ENCODE measurements at places on chromosomes 7 and 10.

DNA sequence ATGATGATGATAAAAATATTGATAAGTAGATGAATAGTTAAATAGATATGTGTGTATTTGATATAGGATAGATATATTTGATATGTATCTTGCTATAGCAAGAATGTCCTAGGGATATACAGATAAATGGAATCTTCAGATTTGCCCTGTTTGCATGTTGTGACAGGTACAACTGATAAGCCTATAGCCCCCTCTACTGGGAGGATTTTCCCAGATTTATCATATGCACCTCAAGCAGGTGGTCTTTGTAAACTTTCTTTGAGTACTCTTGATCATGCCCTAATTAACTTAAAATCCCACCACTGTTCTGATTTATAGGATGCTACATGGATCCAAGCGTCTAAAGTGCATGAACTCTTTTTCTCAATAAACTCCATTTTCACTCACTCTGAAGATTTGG lies 1050.7 kb downstream of the SORCS3 start:
- no peak for DNase-seq

- DNase-seq: no peak
Observed at GRCh38 chr10:20006169-20006870, 190.1 kb downstream of the PLXDC2 start.

GRCh38 chr10:129102906-129103693 lies 363.9 kb upstream of the MGMT start:
- no peak for DNase-seq

DNA sequence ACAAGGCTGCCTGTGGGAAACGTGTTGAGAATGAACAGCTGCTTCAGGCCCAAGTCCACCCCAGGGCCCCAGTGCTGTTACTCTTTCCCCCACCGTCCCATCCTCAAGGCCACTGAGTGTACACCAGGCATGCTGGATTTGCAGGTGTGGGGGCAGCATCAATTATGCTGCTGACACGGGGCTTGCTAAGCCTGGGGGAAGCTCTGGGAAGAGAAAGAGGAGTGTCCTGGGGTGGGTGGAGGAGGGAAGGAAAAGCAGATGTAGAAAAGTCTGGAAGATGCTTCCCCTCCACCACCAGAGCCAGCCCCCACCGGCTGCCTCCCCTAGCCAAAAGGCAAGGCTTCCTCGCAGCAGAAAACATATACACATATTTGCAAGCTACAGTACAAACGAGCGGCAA lies 153.9 kb downstream of the CDH23 start:
- no peak for DNase-seq

DNA sequence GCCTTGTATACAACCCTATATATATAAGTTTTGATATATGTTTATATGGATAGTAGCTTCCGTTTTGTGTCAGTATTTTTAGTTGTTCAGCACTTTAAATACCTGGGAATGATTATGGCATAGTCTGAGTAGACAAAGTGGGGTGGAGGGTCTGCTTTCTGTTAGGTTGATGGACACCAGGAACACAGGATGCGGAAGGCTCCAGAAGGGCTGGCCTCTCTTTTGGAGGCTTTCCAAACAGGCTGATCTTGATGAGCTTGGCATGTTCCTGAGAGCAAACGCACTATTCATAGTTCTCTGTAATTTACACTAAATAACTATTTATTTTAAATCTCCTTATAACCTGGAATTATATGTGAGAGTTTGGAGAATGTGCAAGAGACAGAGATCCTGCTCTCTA lies 12.7 kb downstream of the AKR1E2 start:
- no peak for DNase-seq

DNA sequence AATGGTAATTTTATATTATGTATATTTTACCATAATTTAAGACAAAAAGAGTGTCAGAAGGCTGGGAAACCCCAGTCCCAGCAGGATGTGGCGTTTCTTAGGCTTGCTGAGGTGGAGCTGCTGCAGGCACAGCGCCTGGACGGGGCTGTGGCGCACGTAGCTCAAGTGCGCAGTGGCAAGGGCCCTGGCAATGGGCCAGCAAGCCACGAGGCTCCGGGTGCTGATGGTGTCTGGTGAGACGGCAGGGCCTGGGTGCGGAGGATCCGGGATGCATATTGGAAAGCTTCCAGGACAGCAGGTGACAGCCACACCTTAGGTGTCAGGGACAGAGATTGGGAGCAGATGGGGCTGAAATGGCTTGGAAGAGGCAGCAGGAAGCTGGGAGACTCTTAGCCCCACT lies 37.2 kb downstream of the CLEC2L start:
- no peak for DNase-seq

GRCh38 chr7:69596723-69597277 lies 1.5 kb upstream of the AUTS2 start:
- DNase-seq: no peak

GRCh38 chr10:60298408-60299389 lies 91.0 kb downstream of the ANK3 start:
- no peak for DNase-seq

DNA sequence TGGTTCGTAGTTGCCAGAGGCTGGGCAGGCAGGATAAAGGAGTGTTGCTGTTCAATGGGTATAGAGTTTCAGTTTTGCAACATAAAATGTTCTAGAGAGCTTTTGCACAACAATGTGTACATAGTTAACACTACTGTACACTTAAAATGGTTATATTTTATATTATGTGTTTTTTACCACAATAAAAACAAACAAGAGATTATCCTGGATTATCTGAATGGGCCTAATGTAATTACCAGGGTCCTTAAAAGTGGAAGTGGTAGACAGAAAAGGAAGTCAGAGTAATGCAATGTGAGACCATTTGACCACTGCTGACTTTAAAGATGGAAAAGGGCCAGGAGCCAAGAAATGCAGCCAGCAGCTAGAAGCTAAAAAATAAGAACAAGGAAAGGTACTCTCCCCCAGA lies 159.7 kb downstream of the SGMS1 start:
- DNase-seq: no peak

GRCh38 chr7:86965727-86966120 lies 93.7 kb downstream of the ELAPOR2 start:
- no peak for DNase-seq

DNA sequence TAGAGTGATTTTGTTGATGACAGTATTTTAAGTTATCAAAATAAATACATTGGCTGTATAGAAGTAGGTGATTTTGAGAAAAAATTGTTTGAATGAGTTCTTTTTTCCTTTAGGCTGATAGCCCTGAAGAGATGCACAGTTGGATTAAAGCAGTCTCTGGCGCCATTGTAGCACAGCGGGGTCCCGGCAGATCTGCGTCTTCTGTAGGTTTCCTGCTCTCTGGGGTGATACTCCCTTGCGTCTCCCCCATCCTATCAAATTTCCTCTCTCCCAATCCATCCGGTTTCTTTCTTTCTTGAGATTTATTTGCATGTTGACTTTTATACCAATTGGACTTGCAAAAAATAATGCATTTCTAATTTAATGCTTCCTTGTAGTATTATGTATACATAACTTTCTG lies 27.6 kb upstream of the ARMS2 start:
- DNase-seq: no peak

- no peak for DNase-seq
Observed at GRCh38 chr10:4004144-4004543, 219.1 kb upstream of the KLF6 start.

GRCh38 chr7:135645296-135645904 lies 16.9 kb upstream of the STMP1 start:
- no peak for DNase-seq

- no peak for DNase-seq
Observed at GRCh38 chr7:194252-195009, 2.1 kb downstream of the FAM20C start.

Data from SJSA1 (cell line).